HT-29 (cell line): ENCODE measurements at places on chromosomes 16 and 17. TPM values are rescaled to one million over a fixed set of nuclear protein-coding genes. Genes with fewer than 3 reads are reported as not detected.

DNA sequence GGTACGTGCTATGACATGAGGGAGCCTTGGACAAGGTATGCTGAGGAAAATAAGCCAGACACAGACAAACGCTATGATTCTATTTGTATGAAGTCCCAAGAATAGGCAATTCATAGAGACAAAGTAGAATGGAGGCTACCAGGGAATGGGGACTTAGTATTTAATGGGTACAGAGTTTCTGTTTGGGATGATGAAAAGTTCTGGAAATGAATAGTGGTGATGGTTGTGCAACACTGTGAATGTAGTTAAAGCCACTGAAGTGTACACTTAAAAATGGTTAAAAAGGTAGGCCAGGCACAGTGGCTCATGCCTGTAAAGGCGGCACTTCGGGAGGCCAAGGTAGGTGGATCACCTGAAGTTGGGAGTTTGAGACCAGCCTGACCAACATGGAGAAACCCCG is 3.3 kb downstream of the PRPSAP1 start:
- DNase-seq, result no peak

DNA sequence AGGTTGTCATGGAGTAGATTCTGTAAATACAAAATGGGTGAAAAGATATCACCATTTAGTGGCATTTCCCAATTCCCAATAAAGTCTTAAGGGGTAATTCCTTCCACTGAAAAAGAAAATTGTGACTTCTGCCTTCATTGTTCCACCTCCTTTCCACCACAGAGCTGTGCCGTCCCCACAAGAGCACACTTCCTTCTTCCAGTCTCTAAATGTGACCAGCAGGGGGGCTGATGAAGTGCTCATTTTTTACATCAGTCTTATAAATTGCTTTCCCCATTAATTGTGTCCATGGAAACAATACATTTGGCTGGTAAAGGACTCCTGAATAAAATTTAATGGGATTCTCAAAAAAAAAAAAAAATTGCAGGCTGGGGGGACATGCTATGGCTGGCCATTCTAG is 260.8 kb upstream of the PSMD7 start:
- DNase-seq, result peak; percentile 21

DNA sequence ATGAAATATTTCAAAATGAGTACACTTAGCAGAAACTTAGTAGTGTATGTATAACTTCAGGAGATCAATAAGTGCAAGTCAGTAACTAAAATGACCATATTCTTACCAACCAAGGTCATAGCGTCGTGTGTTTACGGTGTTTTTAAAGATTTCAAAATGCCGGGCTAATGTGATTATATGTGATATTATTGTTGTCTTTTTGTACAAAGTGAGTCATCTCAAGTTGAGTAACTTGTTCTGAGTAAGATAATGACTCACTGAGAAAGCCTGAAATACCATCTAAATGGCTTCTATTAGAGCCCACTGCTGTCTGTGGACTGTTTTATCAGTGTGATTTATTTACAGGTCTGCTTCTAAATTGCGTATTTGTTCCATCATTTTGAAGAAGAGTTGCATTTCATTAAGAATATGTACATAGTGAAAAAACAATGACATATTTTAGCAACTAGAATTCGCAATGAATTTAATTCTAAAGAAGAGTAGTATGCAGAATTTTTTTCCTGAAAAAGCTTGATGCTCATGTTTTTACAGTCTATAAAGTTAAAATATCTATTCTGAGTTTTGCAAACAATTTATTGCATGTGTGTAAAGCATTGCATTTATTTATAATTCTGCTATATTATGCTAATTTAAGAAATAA is 12.7 kb downstream of the KRT12 start:
- DNase-seq, result peak; percentile 59

- no peak for DNase-seq
These were observed 50.2 kb upstream of the NOG start for GRCh38 chr17:56543280-56543679.

Gene ZP2
- not detected in 2 replicates for total RNA-seq

DNA sequence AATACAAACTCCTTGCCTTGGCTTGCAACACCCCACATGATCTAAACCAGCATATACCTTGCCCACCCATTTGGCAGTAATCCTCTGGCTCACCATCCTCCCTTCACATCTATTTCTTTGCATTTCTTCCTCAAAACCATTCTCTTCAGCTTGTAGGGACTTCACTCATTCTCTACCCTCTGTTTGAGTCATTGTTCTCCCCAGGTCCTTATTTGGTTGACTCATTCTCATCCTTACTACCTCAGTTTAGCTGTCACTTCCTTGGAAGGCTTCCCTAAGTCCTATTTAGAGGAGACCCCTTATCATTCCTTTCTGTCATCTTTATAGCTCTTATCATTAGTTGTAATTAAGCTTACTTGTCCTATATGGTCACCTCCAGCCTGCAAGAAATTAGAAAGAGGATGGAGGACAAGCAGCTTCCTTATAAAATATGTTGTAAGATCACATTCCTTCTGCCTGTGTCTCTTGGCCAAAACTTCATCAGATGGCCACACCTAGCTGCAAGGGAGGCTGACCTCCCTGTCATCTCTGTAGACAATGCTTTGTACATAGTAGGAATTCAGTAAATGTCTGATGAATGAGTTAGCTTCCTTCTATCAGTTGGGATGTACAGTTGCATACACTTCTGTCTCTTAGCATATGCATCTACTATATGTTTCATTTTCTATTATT is 1.7 kb downstream of the TTC19 start:
- DNase-seq, result no peak

GRCh38 chr17:32104158-32104557 is 38.1 kb upstream of the RHOT1 start:
- no peak for DNase-seq

DNA sequence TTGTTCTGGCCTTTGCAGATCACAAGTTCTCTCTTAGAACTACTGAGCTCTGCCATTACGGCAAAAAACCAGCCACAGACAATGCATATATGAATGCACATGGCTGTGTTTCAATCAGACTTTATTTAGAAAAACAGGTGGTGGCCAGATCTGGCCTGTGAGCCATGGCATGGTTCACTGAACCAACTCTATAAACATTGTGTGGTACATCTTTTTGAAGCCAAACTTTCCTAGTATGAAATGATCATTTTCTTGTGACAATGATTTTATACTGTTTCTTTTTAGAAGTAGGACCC is 65.9 kb upstream of the AMZ2 start:
- DNase-seq, result no peak

Gene NRN1L
- 0.64 and 2.5 TPM in 2 replicates for total RNA-seq

- no peak for DNase-seq
These were observed 1093.2 kb upstream of the EEF2KMT start for GRCh38 chr16:6190776-6191175.

- DNase-seq, result peak; percentile 88
These were observed 38.2 kb downstream of the HOXB1 start for GRCh38 chr17:48492401-48493298.

DNA sequence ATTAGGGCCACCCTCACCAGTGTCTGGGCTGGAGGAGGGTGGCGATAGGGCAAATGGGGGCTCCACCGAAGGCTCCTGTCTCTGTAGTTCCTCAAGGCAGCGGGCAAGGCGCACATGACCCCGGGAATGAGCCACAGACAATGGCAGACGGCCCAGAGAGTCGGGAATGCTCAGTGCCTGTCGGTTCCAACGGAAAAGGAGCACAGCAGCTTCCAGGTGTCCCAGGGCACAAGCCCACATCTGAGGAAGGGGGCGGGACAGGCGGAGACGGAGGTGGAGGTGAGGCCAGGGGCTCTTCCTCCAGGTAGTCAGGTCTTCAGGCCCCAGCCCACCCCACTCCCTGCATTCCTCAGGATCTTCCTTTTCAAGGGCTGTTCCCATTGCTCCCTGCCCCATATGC is 5.1 kb upstream of the SPAG7 start:
- DNase-seq, result no peak

GRCh38 chr17:32805029-32805976 is 71.6 kb downstream of the MYO1D start:
- no peak for DNase-seq

Gene GALNS
- 14.1 and 18.4 TPM in 2 replicates for total RNA-seq

DNA sequence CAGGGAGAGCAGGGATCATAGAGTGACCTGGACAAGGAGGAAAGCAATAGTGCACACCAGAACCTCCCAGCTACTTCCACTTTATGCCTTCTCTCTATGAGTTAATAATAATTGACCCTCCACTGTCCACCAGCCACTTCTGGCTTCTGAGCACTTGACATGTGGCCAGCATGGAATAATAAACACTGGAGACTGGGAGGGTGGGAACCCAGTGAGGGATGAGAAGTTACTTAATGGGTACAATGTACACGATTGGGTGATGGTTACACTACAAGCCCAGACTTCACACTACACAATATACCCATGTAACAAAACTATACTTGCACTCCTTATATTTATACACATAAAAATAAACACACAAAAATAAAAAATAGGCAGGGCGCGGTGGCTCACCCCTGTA is 11.4 kb downstream of the CDC42EP4 start:
- no peak for DNase-seq

DNA sequence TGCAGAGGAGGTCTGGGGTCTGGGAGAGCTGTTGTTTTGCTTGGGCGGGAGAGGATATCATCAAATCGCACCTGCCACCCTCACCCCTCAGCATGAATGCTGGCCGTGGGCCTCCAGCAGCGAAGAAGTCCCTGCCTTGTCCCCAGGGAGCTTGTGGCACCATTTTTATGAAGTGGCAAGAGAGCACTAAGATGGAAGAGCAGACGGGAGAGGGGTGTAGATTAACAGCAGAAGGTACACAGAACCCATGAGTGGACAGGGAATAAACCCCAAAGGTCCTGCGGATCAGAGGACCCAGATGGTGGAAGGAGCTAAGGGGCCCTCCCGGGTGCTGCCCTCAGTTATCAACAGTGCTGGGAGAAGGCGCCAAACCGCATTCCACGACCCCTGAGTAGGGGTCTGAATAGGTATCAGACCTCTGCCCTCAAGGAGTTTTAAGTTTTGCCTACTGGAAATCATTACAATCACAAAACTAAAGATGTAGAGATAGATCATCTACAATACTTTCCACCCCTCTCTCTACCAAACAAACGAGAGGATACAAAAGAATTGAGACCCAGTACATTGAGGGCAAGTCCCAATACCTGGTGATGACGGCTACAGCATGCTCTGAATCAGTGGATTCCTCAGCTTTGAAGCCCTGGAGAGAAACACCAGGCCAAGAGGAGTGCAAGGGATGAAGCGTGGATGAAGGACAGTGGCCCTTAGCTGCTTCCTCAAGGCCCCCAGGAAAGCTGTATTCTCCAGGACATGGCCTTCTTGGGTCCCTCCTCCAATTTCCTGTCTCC is 60.2 kb downstream of the CCDC182 start:
- DNase-seq, result no peak

DNA sequence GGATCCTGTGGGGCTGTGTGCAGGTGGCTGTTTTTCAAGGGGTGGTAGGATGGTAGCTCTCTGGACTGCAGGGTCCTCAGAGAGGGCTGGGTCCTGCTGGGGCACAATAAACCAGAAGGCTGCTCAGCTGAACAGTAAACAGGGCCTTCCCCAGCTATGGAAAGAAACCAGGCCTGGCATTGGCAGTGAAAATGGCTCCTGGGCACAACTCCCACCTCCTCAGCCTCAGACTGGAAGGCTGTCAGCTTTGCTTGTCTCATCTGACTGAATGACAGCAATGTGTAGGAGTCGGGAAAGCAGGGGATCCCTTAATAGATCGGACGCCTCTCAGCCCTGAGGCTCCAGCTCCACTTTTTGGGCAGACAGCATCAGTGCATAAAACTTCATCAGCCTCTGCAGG is 59.8 kb upstream of the NLRP1 start:
- DNase-seq, result no peak

DNA sequence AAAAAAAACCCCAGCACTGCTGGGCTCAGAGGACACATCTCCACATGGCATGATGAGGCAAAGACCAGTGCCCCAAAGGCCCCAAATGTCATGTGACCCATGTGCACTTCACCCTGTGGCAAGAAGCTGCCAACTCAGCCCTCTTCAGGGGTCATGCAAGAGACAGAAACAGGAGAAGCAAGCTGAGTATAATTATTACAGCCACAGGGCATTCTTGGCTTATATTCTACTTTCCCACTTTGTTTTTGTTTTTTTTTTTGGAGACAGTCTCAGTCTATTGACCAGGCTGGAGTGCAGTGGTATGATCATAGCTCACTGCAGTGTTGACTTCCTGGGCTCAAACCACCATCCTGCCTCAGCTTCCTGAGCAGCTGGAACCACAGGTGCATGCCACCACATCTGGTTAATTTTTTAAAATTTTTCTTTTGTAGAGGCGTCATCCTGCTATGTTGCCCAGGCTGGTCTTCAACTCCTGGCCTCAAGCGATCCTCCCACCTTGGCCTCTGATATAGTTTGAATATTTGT is 32.7 kb upstream of the LITAF start:
- DNase-seq, result no peak

- peak; percentile 24 for DNase-seq
These were observed 7.2 kb upstream of the UNK start for GRCh38 chr17:75777296-75777922.

- no peak for DNase-seq
These were observed 373.9 kb downstream of the CPPED1 start for GRCh38 chr16:12429756-12430155.
